Kasumi-1 (cell line): ENCODE measurements at places on chromosomes 11 and 22.
A peak's percentile ranks its signal among the peaks of the same experiment; 100 is the strongest.

GRCh38 chr11:65922565-65922964, 3.3 kb downstream of the DRAP1 start:
- no peak for DNase-seq

DNA sequence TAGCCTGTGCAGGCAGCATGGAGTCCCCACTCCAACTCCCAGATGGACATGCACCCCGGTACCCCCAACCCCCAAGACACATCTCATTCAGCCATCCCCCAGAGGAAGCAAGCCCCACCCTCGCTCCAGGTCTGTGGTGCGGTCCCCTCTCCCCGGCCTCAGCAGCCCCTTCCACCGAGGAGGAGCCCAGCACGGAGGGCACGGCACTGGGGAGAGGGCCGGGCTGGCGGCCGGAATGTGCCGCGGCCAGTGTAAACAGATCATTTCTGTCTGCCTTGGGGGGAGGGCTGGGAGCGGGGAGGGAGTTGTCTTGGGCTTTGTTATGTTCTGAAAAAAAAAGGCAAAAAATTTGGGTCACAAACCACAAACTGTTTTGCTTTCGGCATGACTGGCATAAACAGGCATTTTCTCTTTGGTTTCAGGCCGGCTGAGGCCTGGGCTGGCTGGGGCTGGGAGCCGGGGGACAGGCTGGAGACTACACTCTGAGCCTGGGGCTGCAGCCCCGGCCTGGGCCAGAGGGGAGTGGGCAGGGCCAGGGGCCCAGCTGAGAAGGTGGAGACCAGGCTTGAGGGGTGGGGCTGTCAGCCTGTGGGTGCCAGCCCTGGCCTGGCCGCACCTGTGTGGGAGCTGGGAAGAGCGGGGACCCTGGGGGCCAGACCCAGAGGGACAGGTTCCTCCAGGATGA, 16.8 kb downstream of the IGF2 start:
- DNase-seq, result no peak

- DNase-seq, result peak; percentile 12
Observed at GRCh38 chr11:73366265-73366610, 10.0 kb upstream of the RELT start.

- no peak for DNase-seq
Observed at GRCh38 chr22:40434106-40434505, 63.7 kb downstream of the SGSM3 start.

DNA sequence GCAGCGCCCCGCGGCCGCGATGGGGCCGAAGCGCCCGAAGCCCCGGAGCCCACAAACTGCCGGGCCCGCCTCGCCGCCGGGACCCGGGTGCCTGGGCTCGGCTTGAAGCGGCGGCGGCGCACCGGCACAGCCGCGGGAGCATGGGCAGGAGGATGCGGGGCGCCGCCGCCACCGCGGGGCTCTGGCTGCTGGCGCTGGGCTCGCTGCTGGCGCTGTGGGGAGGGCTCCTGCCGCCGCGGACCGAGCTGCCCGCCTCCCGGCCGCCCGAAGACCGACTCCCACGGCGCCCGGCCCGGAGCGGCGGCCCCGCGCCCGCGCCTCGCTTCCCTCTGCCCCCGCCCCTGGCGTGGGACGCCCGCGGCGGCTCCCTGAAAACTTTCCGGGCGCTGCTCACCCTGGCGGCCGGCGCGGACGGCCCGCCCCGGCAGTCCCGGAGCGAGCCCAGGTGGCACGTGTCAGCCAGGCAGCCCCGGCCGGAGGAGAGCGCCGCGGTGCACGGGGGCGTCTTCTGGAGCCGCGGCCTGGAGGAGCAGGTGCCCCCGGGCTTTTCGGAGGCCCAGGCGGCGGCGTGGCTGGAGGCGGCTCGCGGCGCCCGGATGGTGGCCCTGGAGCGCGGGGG, 346 bp downstream of the FJX1 start:
- DNase-seq, result no peak

GRCh38 chr11:97163631-97164191, 773.9 kb downstream of the JRKL start:
- no peak for DNase-seq
